ENCODE measurements at places on chromosomes 4 and X. TPM values are rescaled to one million over a fixed set of nuclear protein-coding genes. Genes with fewer than 3 reads are reported as not detected.

Gene GAGE13
- total RNA-seq = not detected

Gene WWC2
- total RNA-seq = 26.8 TPM

Gene PDGFC
- 133 TPM for total RNA-seq

Gene SERTM2
- total RNA-seq = 1.9 TPM

Gene GAB1
- total RNA-seq = 12.5 TPM

Gene COX7B2
- total RNA-seq = not detected

Gene FAM53A
- 3.1 TPM for total RNA-seq

Gene XAGE1A
- not detected for total RNA-seq

Gene ANXA10
- total RNA-seq = 10.7 TPM

Gene CSAG3
- not detected for total RNA-seq

Gene BBS12
- total RNA-seq = 4.6 TPM

Gene RCHY1
- total RNA-seq = 25.7 TPM

Gene FBXL5
- total RNA-seq = 136 TPM

Gene FABP2
- total RNA-seq = not detected

Gene ARL13A
- not detected for total RNA-seq

Gene TMEM144
- total RNA-seq = 5.5 TPM

Gene HPSE
- total RNA-seq = 0.75 TPM

Gene MAGEB10
- not detected for total RNA-seq

Gene CYTL1
- 0.12 TPM for total RNA-seq

Gene CDX4
- total RNA-seq = not detected

Gene TENM3
- total RNA-seq = 5.8 TPM

Gene TMPRSS11B
- not detected for total RNA-seq

Gene SORCS2
- total RNA-seq = 1.5 TPM

Gene SULT1E1
- total RNA-seq = 0.33 TPM

Gene CD38
- total RNA-seq = not detected

Gene CENPI
- 18.1 TPM for total RNA-seq

Data from uterine smooth muscle cell (primary cell).